Kasumi-1 (cell line): ENCODE measurements at places on chromosomes 1 and 21.

DNA sequence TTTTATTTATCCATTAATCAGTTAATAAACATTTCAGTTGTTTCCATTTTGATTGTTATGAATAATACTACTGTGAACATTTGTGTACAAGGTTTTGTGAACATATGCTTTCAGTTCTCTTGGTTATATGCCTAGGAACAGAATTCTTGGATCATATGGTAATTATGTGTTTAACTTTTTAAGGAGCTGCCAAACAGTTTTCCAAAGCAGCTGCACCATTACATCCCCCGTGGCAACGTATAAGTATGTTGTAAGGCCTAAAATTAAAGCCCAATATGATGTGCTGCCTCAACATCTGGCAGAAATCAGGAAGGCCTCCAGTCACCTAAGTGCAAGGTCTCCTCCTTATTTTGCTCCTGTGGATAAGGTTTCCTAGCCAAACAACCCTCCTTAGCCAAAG is 235.6 kb upstream of the CACYBP start:
- DNase-seq = no peak

GRCh38 chr1:155117610-155118009 is 10.1 kb upstream of the EFNA1 start:
- DNase-seq = no peak

- no peak for DNase-seq
Measured at GRCh38 chr21:26461500-26461899, 111.6 kb downstream of the CYYR1 start.

GRCh38 chr1:241688940-241689368 is 36.9 kb downstream of the WDR64 start:
- DNase-seq = no peak

GRCh38 chr1:208756339-208756981 is 512.3 kb upstream of the PLXNA2 start:
- no peak for DNase-seq

DNA sequence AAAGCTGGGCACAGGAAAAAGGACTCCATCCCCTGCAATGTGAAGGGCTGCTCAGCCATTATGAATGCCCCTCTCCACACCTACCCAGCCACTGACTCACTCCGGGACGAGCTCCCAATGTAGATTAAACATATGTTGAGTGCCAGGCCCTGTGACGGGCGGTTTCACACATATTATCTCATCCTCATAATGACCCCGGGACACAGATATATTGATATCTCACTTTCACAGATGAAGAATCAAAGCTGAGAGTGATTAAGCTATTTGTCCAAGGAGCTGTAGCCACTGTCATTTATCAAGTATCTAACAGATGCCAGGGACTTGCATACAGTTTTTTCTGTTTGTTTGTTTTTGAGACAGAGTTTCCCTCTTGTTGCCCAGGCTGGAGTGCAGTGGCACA is 35.0 kb upstream of the SLC30A1 start:
- DNase-seq = no peak

DNA sequence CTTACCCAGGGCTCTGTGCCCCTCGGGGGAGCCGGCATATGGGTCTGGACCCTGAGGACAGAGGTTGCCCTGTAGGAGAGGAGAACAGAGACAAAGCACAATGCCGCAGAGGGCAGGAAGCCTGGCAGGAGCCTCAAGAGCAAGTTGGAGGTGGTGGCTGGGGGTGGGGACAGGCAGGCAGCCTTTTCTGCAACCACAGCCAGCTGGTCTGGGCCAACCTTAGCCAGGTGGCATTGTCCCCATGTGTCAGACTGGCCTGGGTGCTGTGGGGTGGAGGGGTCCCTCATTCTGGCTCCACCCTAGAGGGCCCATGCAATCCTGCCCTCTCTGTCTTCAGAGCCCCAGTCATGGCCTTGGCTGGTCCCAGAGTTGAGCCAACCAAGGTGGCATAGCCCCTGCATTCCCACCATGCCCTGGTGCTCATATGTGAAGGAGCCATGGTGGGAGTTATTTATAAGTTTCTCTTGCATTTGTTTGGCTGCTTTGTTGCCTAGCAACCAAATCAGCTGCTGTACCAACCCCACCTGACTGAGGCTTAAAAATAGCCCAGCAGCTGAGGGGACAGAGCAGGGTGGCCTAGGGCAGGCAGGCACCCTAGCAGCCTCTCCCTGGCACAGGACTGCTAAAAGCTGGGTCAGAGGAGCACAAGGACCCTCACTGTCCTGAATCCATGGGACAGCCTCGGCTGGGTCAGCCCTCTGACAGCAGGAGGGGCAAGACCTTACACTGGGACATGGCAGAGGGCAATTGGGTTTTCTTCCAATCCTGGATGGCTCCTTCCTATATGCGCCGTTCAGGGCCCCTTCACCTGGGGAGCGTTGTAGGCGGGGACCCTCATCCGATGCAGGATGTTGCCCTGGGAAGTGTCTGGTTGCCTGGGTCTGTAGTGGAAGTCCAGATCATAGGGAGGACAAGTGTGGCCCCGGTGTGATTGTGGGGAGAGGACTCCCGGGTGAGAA is 19.5 kb downstream of the MAP7D1 start:
- DNase-seq = no peak

- no peak for DNase-seq
Measured at GRCh38 chr1:56473582-56474270, 105.6 kb downstream of the PLPP3 start.

GRCh38 chr1:223323491-223324484 is 40.2 kb downstream of the SUSD4 start:
- DNase-seq = no peak

DNA sequence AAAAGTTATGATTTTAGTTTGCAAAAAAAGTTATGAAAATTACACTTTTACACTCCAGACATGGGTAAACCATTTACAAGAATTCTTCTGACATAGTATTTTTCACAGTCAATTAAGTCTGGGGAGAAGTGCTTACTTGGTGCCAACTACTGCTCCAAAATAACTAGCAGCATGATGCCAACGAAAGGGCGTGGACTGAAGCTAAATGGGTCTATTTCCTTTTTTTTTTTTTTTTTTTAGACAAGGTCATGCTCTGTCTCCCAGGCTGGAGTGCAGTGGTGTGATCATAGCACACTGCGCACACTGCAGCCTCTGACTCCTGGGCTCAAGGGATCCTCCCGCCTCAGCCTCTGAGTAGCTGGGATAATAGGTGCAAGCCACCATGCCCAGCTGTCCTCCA is 43.2 kb downstream of the FMO4 start:
- DNase-seq = no peak

- peak; percentile 38 for DNase-seq
Measured at GRCh38 chr21:39381009-39381408, 32.1 kb upstream of the HMGN1 start.

DNA sequence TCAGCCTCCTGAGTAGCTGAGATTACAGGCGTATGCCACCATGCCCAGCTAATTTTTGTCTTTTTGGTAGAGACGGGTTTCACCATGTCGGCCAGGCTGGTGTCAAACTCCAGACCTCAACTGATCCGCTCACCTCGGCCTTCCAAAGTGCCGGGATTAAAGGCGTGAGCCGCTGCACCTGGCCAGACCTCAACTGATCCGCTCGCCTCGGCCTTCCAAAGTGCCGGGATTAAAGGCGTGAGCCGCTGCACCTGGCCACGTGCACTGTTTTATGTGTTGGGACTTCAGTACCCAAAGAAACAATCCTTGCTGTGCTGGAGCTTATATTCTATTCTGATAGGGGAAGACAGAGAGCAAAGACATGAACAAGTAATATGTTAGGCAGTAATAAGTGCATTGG is 10.1 kb downstream of the TRAF5 start:
- no peak for DNase-seq

GRCh38 chr1:174407665-174408064 is 40.1 kb upstream of the GPR52 start:
- no peak for DNase-seq

DNA sequence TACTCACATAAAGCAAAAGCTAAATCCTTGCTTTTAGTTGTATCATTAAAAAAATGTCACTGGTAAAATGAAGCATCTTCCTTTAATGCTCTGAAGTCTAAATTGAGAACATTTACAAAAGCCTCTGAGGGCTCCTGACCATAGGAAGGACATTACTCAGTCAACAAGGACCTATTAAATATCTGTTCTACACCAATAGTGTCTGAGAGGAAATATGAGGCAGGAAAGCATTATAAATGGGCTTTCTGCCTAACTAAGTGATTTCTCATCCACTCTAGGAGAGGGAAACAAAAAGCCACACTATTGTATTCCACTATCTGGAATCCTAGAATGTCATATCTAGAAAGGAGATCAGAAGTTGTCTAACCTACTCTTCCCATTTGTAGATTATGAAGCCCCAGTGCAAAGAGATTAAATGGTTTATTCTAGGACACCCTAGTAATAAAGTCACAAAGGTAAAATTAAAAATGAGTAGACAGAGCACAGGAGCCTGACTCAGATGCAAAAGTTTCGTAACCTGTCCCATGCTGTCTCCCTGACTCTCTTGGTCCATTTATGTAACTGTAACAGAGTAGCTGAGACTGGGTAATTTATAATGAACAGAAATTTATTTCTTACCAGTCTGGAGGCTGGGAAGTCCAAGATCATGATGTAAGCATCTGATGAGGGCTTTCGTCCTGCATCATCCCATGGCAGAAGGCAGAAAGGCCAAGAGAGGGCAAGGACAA is 17.6 kb downstream of the RGS1 start:
- no peak for DNase-seq

GRCh38 chr1:243708210-243708609 is 141.8 kb downstream of the AKT3 start:
- DNase-seq = peak; percentile 28
